ENCODE measurements at places on chromosomes 11 and 22. TPM values are rescaled to one million over a fixed set of nuclear protein-coding genes. Genes with fewer than 3 reads are reported as not detected.

DNA sequence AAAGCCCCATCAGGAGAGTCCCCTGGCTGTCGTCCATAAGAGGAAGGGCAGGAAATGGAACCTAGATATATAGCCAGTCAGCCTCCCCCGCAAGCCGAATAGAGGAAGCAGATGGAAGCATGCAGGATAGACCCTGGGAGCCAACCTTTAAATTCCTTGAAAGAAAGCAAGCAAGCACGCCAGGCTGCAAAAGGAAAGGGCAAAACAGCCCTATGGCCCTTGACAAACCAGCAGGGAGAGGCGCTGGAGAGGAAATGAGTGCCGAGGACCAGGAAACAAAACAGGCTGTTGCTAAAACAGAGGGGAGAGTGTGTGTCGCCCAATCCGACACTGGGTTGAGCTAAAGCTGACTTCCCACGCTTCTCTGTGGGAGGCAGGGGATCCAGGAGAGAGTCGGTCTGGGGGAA lies 203.5 kb upstream of the MTNR1B start:
- DNase-seq = no peak

DNA sequence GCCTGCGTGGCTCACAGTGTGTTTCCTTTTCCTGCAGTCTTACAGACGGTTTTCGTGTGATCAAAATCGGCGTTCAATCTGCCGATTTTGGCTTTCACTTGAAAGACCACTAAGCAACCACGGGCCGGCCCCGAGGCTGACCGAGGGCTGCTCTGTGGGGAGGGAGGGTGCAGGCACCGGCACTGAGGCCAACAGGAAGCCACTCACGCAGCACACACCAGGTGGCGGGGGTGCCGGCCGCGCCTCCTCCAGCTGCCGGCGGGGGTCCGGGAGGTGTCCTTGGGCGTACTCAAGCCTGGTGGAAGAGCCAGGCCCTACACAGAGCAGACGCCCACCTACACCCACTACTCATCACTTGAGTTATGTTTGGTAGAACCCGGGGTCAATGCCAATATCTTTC lies 14.3 kb downstream of the TOLLIP start:
- DNase-seq = peak; percentile 43

- no peak for DNase-seq
Measured at GRCh38 chr11:32259641-32260081, 168.8 kb downstream of the RCN1 start.

Gene NXPE1
- 0.11 TPM for total RNA-seq

Gene SLC29A2
- total RNA-seq = 8.8 TPM

GRCh38 chr11:9092853-9093778 lies 1.7 kb upstream of the SCUBE2 start:
- no peak for DNase-seq

DNA sequence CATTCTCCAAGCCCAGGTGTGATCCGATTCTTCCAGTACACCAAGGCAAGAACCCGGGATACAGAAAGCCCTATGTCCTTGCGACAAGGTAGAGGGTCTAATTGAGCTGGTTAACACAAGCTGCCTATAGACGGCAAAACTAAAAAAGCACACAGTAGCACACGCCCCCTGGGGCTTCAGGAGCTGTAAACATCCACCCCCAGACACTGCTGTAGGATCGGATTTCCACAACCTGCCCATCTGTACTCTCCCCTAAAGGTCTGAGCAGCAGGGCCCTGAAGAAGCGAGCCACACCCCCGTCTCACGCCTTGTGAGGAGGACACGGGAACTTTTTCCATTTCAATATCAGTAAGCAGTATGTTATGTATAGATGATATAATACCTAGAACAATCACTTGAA lies 624.7 kb downstream of the BUD13 start:
- no peak for DNase-seq

- DNase-seq = peak; percentile 97
Measured at GRCh38 chr11:44095506-44096359, at the start of gene EXT2. EXT2 (plus strand) TSS chr11:44095678; CDS start chr11:44107713, 12,035 bp downstream.

GRCh38 chr11:123783536-123783935 lies 22.6 kb downstream of the OR6M1 start:
- no peak for DNase-seq

GRCh38 chr11:61075891-61076290 lies 26.4 kb upstream of the CD5 start:
- DNase-seq = peak; percentile 75

- DNase-seq = no peak
Measured at GRCh38 chr22:33109514-33110430, 51.6 kb upstream of the SYN3 start.

Gene KCNC1
- 0.05 TPM for total RNA-seq

GRCh38 chr11:36164506-36165250 lies 124.5 kb downstream of the COMMD9 start:
- no peak for DNase-seq

Gene GRAMD1B
- total RNA-seq = 15.3 TPM

- no peak for DNase-seq
Measured at GRCh38 chr22:48098243-48098920, 1335.9 kb downstream of the TBC1D22A start.

GRCh38 chr11:1926156-1927025 lies 6.9 kb downstream of the TNNT3 start:
- peak; percentile 77 for DNase-seq

Gene PKNOX2
- total RNA-seq = 7.1 TPM

DNA sequence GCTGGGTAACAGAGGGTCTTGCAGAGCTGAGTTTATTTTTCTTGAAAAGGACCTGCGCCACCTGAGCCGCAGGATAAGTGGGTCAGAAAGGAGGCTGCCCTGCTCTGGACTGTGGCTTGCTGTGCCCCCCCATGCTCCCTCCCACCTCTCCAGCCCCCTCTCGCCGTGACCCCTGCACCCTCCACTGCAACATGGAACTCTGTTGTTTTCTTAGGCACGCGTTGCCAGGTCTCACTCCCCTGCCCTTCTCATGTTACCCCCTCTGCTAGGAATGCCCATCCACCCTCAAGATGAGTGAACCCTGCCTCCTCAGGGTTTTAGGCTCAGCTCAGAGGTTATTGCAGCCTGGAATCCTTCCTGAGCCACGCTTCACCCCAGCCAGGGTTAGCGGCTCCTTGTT lies 10.8 kb downstream of the ETS1 start:
- no peak for DNase-seq

DNA sequence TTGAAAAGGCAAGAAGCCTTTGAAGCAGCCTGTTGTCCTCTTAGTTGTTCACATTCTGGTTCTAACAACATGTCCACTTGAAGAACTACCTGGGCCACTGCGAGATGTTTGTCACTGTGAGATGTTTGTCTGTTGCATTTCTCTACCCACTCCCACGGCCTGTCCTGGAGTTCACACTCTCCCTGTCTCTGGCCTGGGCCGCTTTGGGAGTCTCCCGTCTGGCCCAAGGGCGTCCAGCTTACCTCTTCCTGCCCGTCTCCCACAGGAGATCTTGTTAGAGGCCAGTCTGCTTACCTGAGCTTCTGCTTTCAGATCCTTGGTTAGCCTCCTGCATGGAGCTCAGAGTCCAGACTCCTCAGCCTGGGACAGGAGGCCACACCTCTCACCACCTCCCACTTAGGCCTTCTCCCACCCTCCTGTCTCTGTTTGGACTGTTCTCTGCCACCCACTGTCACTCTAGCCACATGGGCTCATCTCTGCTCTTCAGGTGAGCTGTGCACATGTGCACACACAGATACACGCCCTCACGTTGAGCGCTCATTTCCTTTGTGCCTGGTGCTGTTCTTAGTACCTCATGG lies 66.0 kb downstream of the TBC1D22A start:
- no peak for DNase-seq

- DNase-seq = no peak
Measured at GRCh38 chr11:31060880-31061279, 308.7 kb downstream of the DCDC1 start.

GRCh38 chr22:28245579-28246224 lies 326.6 kb upstream of the PITPNB start:
- no peak for DNase-seq

Gene VWCE
- 0.59 TPM for total RNA-seq

- DNase-seq = no peak
Measured at GRCh38 chr11:71112990-71113389, 139.4 kb downstream of the SHANK2 start.

Gene KDELR3
- total RNA-seq = 18.2 TPM

Gene SYT7
- 9.3 TPM for total RNA-seq

- DNase-seq = peak; percentile 68
Measured at GRCh38 chr11:134607963-134608750, 196.1 kb upstream of the B3GAT1 start.

- DNase-seq = no peak
Measured at GRCh38 chr11:86673872-86674750, 1.7 kb upstream of the ME3 start.

Gene PARVG
- 2.1 TPM for total RNA-seq

Gene OR8D1
- not detected for total RNA-seq

- DNase-seq = no peak
Measured at GRCh38 chr22:18975434-18976196, 39.5 kb upstream of the PRODH start.

- no peak for DNase-seq
Measured at GRCh38 chr22:39474351-39475111, 17.7 kb downstream of the MGAT3 start.
